ENCODE measurements at places on chromosomes 3 and 15.

DNA sequence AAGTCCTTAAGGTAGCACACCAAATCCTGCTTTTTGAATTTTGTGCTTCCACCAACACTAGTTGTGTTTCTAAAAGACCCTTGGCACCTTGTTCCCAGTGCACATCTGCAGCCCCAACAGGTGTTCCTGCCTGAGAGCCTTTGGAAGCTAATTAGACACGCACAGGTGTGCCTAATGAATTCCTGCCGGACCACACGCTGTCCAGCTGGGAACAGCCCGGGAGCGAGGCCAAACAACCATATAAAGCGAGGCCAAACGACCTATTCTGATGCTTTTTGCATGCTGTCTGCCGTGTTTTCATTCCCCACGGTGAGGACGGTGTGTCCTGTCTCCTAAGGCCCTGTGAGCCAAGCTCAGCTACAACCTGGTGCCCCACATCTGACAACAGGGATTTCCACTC, 99.5 kb downstream of the ATG7 start:
- no peak for DNase-seq

DNA sequence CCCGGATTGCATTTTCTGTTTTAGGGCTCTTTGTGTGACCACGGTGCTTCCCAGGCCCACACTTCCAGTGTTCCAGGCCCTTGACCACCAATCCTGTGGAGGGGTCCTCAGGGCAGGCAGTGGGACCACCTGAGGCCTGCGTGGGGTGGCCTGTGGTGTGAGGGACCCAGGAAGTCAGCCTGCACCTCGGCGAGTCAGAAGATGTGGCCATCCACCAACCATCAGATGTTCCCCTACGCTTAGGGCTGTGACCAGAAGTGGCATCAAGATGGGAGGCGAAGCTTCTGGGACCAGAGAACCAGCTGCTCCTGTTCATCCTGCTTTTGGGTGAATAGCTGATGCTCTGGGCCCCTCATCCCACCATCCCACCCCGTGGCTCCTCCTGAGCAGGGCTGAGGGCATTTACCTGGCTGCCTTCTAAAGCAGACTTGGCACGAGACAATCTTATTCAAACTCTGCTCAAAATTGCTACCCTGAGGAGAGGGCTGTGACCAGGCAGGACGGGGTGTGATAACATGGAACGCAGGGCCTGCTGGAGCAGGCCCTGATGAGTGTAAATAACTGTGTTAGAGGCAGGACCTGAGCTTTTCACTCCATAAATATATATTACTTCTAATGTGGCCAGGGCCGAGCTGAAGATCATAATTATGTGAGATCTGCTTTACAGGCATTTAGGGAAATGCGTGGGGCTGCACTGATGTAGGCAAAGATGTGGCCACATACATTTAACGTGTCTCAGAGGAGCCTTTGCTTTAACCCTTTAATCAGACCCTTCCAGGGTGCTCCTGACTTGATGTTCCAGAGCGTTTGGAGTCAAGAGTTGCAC, 28.8 kb downstream of the SMAD3 start:
- DNase-seq, result no peak

DNA sequence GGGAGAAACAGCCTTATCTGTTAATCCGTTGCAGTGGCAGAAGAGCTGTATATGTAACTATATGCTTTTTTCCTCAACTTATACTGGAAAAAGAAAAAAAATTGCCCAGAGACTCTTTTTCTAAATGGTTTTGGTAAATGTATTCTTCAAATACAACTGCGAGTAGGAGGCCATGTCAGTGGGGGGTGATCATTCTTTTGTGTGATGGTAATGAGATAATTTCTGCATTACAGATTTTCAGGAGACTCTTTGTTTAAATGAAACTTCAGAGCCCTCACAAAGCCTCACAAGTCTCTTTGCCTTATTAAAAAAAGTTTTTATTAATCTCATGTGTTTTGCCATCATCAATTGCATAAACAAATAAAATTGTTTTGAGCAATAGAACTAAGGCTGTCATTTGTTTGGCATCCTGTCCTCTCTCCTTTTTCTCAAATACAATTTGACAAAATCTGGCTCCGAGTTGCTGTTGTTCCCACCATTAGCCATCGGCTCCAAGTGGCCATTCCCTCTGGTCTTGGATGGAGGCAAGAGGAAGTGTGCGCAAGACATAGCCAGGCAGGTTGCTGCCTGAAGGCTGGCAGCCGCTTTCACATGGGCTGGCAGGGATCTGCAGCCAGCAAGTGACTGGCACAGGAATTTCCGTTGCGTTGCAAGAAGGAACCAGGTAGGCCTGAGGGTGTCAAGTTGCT, 116.7 kb downstream of the FNDC3B start:
- DNase-seq, result no peak

- no peak for DNase-seq
These were observed 498.6 kb downstream of the NAALADL2 start for GRCh38 chr3:175357758-175358157.

DNA sequence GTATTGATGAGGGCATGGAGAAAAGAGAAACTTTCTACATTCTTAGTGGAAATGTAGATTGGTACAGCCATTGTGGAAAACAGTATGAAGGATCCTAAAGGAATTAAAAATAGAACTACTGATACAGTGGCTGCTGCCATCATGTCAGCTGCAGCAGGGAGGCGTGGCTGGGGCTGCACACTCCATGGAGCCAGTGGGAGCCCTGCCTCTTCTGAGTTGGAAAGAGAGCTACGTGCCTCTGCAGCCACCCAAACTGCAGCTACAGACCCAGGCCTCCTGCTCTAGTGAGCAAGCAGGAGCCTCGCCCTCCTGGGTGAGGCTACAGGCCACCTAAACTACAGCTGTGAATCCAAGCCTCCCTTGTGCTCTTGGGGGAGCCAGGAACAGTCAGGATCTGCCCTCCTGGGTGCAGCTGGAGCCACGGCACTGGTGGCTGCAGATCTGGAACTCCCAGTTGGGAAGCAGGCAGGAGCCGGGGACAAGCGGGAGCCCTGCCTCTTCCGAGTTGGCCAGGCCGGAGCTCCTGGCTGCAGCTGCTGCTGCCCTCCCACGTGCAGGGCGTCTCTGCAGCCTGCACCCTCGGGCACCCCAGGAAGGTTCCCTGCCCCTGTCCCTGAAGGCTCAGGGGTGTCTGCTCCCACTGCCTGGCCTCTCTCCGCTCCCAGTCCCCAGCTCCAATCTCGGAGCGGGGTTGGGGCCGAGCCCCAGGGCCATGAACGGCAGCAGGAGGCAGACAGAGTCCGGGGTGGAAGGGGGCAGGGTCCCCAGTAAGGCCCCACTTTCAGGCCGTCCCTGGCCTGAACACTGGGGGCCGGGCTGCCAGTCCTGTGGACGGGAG, 64.5 kb downstream of the THBS1 start:
- no peak for DNase-seq

- no peak for DNase-seq
These were observed 34.0 kb downstream of the RHCG start for GRCh38 chr15:89462198-89462912.

GRCh38 chr3:161905520-161906132, 409.0 kb downstream of the OTOL1 start:
- DNase-seq, result no peak

DNA sequence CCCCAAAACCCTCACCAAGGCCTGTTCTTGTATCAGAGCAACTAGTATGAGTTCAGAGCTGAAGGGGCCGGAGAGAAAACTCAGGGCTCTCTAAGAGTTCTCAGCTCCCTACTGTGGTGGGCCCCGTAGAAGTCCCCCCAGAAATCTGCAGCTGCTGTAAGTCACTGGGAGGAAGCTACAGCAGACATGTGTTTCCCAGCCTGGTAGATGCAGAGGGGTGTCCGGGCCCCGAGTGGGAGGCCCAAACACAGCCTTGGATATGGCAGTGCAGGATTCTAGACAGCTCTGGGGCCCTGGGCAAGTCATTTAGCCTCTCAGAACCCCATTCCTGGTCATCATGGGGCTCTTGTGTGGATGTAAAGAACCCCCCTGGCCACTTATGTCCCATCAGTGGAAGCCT, 39.2 kb upstream of the CSPG4 start:
- no peak for DNase-seq

GRCh38 chr15:90080458-90080755, 21.9 kb downstream of the IDH2 start:
- no peak for DNase-seq

DNA sequence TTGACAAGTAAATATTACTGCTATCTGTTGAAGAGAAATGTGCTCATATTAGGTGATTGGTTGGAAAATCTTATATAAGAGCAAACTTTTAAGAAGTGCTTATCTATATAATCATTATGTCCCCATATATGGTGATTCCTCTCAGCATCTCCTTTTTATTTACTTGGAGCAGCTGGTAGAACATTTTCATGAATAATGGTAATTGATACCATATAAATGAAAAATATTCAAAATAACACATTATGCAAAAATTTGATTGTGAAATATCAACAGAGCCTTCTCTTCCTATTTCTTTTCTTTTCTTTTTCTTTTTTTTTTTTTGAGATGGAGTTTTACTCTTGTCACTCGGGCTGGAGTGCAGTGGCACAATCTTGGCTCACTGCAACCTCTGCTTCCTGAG, 56.2 kb downstream of the ROBO2 start:
- no peak for DNase-seq

DNA sequence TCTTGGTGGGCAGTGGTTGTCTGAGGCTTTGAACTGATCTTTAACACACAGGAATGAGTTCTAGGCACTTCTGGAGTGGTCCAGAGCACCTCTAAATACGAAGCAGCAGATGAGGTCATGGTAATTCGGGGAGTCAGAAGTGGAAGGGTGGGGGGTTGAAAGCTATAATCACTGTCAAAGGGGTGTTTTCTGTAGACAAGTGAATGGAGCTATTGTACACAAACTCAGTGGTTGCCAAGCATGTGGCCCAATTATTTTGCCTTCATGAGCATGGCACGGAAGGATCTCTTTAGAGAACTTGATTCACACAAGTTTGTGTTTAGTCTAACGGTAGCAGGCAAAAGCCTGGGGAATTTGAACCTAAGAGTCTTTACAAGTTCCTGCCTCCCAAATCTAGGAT, 6.3 kb downstream of the FRMD5 start:
- DNase-seq, result no peak

- DNase-seq, result no peak
These were observed 21.2 kb upstream of the SUCNR1 start for GRCh38 chr3:151852074-151852811.

DNA sequence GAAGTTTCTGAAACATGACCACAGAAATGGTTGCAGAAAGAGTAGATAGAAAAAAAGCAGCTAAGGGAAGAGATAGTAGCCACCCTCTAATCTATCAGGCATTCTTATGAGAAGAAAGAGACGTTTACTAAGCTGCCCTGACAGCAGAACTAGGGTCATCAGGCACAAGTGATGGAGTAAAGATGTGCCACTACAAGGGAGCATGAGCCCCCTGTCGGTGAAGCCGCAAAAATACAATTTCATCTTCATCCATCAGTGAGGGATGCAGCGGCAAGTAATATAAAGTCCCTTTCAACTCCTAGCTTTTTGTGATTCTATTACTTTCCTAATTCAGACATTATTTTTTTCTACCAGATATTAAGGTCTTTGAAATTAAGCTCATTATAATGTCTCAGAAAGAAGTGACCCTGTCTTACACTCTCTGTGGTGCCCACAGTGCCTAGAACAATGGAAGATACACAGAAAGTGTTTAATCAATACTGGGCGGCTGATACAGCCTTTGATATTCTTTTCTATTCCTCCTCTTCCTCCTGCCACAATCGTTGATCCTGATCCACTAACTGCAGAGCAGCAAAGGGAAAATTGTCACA, 651.6 kb downstream of the NTRK3 start:
- DNase-seq, result no peak

- DNase-seq, result no peak
These were observed 531 bp downstream of the LZTFL1 start for GRCh38 chr3:45841420-45841756.

DNA sequence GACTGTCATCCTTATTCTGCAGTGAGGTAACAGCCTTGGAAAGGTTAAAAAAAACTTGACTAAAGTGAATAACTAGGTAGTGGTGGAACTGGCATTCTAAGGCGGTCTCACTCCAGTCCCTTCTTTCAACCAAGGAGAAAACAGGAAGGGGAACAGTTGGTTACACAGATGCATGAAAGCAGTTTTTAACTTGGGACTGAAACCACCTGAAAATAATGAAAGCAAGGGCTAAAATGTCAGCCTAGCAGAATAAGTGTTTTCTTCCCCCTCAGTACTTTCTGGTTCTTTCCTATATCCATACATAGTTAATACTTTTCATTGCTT, 748 bp upstream of the AVEN start:
- no peak for DNase-seq

GRCh38 chr3:61278713-61279112, 27.5 kb upstream of the FHIT start:
- no peak for DNase-seq

- DNase-seq, result no peak
These were observed 140.0 kb upstream of the CBLB start for GRCh38 chr3:106008766-106009165.

GRCh38 chr3:97817965-97818364, 3.8 kb upstream of the CRYBG3 start:
- DNase-seq, result no peak
